Endothelial cell of umbilical vein (primary cell): ENCODE measurements at places on chromosomes 5 and 9. TPM values are rescaled to one million over a fixed set of nuclear protein-coding genes. Genes with fewer than 3 reads are reported as not detected.

- H3K27me3 ChIP-seq, result no peaks in the 10 kb centered on the region
- H3K4me1 ChIP-seq, result no peaks in the 10 kb centered on the region
- no peak overlapping the region for H3K4me3 ChIP-seq
- H3K36me3 ChIP-seq, result peaks cover 2% of the 10 kb centered on the region
Observed at GRCh38 chr9:81626511-81626910, 62.8 kb downstream of the TLE1 start.

GRCh38 chr9:36632892-36633291, 60.2 kb downstream of the MELK start:
- no peaks in the 10 kb centered on the region for H3K4me1 ChIP-seq
- DNase-seq, result peak; percentile 51
- H3K4me3 ChIP-seq, result no peak overlapping the region
- no peaks in the 10 kb centered on the region for H3K27me3 ChIP-seq

DNA sequence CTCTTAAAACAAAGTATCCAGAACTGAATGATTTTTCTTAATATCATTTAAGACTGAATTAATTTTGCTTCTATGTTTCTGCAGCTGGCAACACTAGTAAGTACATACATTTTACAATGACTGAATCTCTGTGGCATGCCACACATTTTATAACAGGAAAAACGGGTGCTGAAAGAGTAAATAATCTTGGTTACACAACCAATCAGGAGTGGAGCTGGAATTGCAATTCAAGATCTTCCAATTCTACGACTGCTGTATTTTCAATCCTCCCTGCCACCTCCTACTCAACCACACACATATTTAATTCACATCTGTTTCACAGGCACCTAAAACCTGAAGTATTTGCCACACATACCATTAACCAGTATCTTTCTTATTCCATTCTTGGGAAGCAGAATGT, 52.7 kb upstream of the NR5A1 start:
- no peak overlapping the region for H3K4me3 ChIP-seq
- no peak overlapping the region for H3K27ac ChIP-seq
- no peaks in the 10 kb centered on the region for H3K36me3 ChIP-seq
- DNase-seq, result no peak
- H3K27me3 ChIP-seq, result peaks cover 4% of the 10 kb centered on the region

DNA sequence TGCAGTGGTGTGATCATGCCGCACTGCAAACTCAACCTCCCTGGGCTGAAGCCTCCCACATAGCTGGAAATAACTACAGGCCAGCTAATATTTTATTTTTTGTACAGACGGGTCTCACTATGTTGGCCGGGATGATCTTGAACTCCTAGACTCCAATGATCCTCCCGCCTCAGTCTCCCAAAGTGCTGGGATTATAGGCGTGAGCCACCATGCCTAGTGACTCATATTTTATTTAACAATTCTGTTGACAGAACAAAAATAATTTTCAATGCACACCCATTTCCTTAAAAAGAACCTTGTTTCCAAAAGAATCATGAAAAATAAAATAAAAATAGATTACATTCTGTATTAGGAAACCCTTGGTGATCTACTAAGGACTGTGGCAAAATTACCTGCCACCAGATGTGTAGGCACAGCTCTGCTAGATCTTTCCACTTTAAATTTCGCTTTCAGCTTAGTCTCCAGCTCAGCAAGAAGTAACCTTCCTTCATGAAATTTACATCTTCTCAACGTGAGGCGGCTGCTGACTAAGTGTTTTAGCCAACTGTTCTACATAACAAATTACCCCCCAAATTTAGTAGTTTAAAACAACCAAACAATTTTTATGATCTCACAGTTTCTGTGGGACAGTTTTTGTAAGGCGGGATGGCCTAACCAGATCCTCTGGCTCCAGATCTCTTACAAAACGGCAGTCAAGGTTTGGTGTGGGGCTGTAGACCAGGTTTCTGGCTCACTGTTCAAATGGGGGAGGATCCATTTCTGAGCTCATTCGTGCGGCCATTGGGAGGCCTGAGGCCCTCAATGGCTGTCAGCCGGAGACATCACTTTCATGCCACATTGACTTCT, 32.6 kb upstream of the GOLPH3 start:
- DNase-seq, result no peak
- peaks cover 4% of the 10 kb centered on the region for H3K4me1 ChIP-seq
- H3K4me3 ChIP-seq, result no peak overlapping the region
- no peak overlapping the region for H3K27ac ChIP-seq
- H3K36me3 ChIP-seq, result no peaks in the 10 kb centered on the region

- no peaks in the 10 kb centered on the region for H3K36me3 ChIP-seq
- H3K4me1 ChIP-seq, result no peaks in the 10 kb centered on the region
- no peak overlapping the region for H3K27ac ChIP-seq
Observed at GRCh38 chr9:32533336-32533735, 7.3 kb upstream of the RIGI start.

DNA sequence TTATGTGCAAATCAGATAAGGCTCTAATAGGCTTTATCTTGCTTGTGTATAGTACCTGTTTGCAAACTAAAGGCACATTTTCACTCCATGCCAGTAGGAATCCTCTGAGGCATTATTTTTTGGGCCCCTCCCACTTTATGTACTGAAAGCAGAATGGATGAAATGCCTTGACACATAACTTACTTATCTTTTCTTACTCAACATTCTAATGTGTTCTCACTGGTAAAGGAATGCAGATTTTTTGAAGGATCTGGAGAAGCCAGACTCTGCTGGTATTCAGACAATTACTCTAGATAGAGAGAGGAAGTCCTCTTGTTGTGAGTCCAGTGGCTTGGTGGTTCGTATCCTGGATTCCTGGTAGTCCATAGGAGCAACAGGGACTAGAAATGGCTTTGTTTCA, 336.7 kb downstream of the CCDC171 start:
- no peak for DNase-seq
- no peaks in the 10 kb centered on the region for H3K4me1 ChIP-seq
- H3K4me3 ChIP-seq, result no peak overlapping the region
- H3K36me3 ChIP-seq, result no peaks in the 10 kb centered on the region

GRCh38 chr5:31106691-31107090, 86.8 kb upstream of the CDH6 start:
- no peak overlapping the region for H3K4me3 ChIP-seq
- no peak overlapping the region for H3K27ac ChIP-seq
- DNase-seq, result no peak
- H3K36me3 ChIP-seq, result no peaks in the 10 kb centered on the region

GRCh38 chr5:65874241-65874640, 52.1 kb upstream of the ERBIN start:
- no peak overlapping the region for H3K27ac ChIP-seq
- H3K4me1 ChIP-seq, result peaks cover 8% of the 10 kb centered on the region
- H3K36me3 ChIP-seq, result no peaks in the 10 kb centered on the region
- no peak overlapping the region for H3K4me3 ChIP-seq

- no peaks in the 10 kb centered on the region for H3K27me3 ChIP-seq
- DNase-seq, result no peak
Observed at GRCh38 chr9:93466416-93467061, 13.2 kb upstream of the FAM120AOS start.

GRCh38 chr9:88143179-88143578, 4.9 kb upstream of the SPATA31C2 start:
- H3K27ac ChIP-seq, result no peak overlapping the region
- H3K4me3 ChIP-seq, result no peak overlapping the region
- no peaks in the 10 kb centered on the region for H3K36me3 ChIP-seq
- no peaks in the 10 kb centered on the region for H3K4me1 ChIP-seq

GRCh38 chr5:129658801-129659200, 89.1 kb upstream of the MINAR2 start:
- no peaks in the 10 kb centered on the region for H3K36me3 ChIP-seq
- no peak for DNase-seq
- no peak overlapping the region for H3K4me3 ChIP-seq

- DNase-seq, result peak; percentile 67
- no peaks in the 10 kb centered on the region for H3K36me3 ChIP-seq
- H3K27ac ChIP-seq, result peak overlapping the region; percentile 73
- no peak overlapping the region for H3K4me3 ChIP-seq
- H3K27me3 ChIP-seq, result no peaks in the 10 kb centered on the region
Observed at GRCh38 chr5:14445013-14445412, 136.6 kb upstream of the OTULINL start.

DNA sequence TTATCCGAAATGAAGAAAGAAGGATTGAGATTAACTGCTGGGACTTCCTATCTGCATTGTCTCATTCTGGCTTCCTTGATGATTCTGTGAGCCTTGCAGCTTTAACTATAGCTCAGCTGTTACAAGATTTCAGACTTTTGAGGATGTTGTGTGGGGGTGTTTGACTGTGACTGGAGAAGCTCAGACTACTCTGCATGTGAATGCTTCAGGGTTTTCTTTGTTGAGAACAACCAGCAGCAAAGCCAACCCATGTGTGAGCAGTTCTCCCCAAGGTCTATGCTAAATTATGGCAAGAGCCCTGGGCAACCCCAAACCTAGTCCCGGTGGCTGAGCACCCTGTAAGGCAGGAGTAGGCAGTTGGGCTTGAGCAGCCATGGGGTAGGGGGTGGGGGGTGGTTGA, 8.4 kb upstream of the SCAI start:
- DNase-seq, result no peak
- H3K27me3 ChIP-seq, result no peaks in the 10 kb centered on the region
- peaks cover 12% of the 10 kb centered on the region for H3K36me3 ChIP-seq
- H3K4me3 ChIP-seq, result no peak overlapping the region
- H3K4me1 ChIP-seq, result no peaks in the 10 kb centered on the region

- H3K27ac ChIP-seq, result peak overlapping the region; percentile 80
- no peaks in the 10 kb centered on the region for H3K36me3 ChIP-seq
- H3K27me3 ChIP-seq, result no peaks in the 10 kb centered on the region
- no peak overlapping the region for H3K4me3 ChIP-seq
- peaks cover 24% of the 10 kb centered on the region for H3K4me1 ChIP-seq
Observed at GRCh38 chr5:37552770-37553719, 173.9 kb downstream of the WDR70 start.

GRCh38 chr5:122471031-122471751, 159.2 kb downstream of the SNCAIP start:
- H3K36me3 ChIP-seq, result no peaks in the 10 kb centered on the region
- H3K4me3 ChIP-seq, result no peak overlapping the region
- DNase-seq, result no peak
- H3K27ac ChIP-seq, result no peak overlapping the region

GRCh38 chr9:133261753-133262120, 13.3 kb downstream of the ABO start:
- H3K4me3 ChIP-seq, result no peak overlapping the region
- H3K36me3 ChIP-seq, result no peaks in the 10 kb centered on the region
- no peak for DNase-seq
- H3K4me1 ChIP-seq, result no peaks in the 10 kb centered on the region
- no peak overlapping the region for H3K27ac ChIP-seq

NR6A1 gene
- 0.32 and 1.2 TPM in 2 replicates for total RNA-seq

SPATA31A3 gene
- total RNA-seq, result not detected in 2 replicates

C8G gene
- total RNA-seq, result 1.4 and 1.9 TPM in 2 replicates

COL23A1 gene
- total RNA-seq, result not detected in 2 replicates

FOXD1 gene
- 0.14 and 0.20 TPM in 2 replicates for total RNA-seq

PCDHGA12 gene
- total RNA-seq, result 7.6 and 9.9 TPM in 2 replicates
